BE2C (cell line): ENCODE measurements at places on chromosomes 4 and X.
A peak's percentile ranks its signal among the peaks of the same experiment; 100 is the strongest.

GRCh38 chr4:82988323-82988832 is 22.2 kb downstream of the LIN54 start:
- no peak for DNase-seq

DNA sequence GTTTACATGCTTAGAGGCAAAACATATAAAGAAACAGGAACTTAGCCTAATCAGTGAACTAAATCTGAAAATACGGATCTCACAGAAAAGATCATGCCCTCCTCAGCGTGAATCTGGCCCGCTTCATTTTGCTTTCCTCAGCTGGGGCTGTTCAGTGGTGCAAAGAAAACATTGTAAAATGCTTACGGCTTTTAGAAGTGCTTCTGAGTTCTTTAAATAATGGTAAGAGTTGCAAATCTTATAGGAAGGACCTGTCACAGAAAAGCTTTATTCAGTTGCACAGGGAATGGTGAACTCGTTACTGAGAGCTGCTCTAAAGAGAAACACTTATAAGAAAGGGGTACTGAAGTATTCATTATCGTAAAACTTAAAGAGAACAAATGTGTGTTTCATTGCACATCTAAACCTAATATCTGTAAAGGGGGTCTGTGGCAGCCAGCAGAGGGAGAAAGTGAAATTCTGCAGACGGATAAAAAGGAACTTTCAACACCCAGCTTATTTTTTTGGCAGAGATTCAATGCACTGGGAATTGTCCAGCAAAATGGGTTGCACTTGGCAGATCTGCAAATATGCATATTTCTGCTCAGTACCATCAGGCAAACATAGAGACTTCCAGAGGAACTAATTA is 139.2 kb upstream of the ANK2 start:
- peak; percentile 34 for DNase-seq

GRCh38 chr4:164379694-164380093 is 374.2 kb upstream of the SMIM31 start:
- DNase-seq: no peak

- no peak for DNase-seq
Observed at GRCh38 chrX:13597874-13598273, 28.5 kb downstream of the EGFL6 start.

DNA sequence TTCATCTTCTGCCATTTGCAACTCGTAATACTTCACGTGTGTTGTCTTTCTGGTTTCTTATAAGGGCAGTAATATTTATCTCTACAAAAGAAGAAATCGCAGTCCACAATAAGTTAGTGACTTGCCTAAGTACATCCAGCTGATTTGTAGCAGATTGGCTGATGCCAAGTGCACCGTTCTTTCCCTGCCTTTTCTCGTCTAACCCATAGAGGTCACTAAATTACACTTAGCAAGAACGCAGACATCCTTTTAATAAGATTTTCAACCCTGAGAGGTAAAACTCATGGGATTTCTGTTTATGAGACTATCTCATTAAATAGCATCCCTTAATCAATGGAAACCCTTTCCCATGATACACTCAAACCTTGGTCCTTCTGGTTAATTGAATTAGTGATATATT is 408.6 kb upstream of the ACTRT1 start:
- no peak for DNase-seq

DNA sequence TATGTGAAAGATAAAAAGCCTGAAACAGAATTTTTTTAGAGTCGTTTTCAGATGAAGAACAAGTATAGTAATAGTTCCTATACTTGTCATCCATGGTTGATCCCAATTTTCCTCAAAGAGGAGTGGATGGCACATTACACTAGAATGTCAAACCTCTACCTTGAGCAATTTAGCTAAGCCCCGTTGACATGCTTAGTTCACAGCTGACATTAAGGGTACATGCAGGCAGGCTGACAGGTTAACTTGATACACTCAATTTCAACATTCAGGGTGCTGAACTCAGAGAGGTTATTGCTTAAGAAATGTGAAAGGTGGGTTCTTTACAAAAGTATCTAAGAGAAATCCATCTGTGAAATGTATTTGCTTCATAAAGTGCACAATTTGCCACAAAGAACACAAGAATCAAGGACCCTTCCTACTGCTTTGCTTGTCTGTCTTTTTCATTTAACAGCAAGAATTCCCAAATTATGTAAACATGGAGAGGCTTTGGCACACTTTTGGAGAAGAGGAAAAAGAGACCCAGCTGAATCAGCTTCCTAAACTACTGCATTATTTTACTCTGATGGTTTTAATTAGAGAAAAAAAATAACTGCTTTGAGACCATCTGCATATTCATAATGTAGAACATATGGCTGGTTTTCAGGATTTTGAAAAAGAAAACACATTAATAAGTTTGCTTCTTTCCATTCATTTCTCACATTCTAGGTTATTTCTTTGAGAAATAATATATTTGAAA is 122.5 kb upstream of the DDIT4L start:
- no peak for DNase-seq

DNA sequence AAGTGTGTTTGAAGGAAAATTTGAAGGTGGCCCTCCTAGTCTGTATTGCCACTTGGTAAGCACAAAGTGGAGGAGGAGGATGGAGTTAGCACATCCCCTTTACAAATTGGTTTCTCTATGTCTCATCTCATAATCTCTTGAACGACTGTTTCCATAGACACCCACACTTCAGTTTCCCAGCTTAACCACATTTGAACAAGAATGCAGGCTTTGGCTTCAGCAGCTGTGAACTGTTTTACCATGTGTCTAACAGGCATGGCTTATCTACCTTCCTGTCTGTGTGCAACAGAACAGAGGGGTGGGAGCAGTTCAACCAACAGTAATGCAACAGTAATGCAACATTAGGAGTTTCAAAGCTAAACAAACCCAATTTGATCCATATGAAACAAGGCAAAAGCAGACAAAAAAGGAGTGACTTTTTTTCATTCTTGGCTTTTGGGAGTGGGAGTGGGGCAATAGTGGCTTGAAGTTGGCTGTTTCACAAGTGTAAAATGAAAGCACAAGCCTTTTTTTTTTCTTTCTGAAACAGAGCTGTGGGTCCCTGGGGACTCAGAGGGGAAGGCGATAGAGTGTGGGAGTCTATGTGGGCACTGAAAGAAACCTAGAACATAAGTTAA is 108.0 kb downstream of the ITM2A start:
- peak; percentile 30 for DNase-seq

DNA sequence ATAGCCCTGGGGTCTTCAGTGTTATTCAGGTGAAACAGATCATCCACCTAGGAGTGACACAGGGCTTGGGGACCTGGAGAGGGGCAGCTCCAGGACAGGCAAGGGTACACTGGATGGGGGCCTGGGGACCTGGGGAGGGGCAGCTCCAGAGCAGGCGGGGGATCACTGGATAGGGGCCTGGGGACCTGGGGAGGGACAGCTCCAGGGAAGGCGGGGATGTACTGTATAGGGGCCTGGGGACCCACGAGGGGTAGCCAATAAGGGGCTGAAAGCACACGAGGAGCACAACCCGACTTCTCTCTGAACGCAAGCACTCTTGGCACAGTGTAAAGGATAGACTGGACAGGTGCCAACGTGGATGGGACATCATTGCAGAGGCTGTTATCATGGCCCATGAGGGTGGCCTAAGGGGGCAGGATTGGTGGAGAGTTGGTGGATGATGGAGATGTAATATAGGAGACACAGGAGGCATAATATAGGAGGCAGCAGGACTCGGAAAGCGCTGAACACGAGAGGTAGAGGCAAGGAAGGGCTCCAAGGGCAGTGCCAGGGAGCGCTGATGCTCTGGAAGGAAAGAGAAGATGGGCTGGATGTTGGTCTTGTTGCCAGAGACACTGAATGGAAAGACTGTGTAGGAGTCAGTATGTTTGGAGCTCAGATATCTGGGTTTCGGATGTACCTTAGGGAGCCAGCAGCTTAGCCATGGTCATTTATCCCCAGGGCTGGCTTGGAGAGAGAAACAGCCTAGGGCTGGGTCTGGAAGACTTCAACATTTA is 37.9 kb upstream of the FGFBP2 start:
- DNase-seq: no peak

DNA sequence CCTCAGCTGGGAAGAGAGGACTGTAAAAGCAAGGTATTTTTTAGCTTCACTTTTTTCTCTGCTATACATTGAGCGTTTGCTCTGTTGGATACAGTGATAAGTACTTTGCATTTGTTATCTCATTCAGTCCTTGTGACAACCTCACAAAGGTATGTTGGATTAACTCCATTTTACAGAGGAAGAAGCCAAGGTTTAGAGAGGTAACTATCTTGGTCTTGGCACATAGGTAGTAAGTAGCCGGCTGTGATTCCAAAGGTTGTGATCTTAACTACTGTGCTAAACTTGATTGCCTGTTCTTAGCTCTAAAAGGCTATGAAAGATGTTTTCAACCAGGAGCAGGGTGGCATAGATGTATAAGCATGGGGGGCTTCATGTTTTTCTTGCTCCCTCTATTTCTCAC is 134.4 kb downstream of the POLA1 start:
- no peak for DNase-seq

GRCh38 chrX:132435222-132435621 is 53.6 kb downstream of the MBNL3 start:
- no peak for DNase-seq

DNA sequence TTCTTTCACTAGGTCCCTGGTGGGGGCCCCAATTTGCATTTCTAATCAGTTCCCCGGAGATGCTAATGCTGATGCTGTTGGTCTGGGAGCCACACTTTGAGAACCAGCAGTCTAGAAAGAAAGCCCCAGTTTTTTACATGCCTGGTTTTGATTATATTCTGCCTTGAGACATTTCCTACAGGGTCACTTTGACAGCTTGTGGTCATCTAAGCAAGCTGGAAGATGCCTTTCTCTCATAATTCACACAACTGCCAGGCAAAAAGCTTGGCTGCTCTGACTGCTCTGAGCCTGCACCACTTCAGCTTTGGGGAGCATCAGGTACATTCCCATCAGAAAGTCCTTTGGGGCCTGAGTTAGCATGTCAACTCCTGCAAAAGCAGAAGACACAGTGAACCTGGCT is 5.9 kb upstream of the PLAC1 start:
- no peak for DNase-seq

DNA sequence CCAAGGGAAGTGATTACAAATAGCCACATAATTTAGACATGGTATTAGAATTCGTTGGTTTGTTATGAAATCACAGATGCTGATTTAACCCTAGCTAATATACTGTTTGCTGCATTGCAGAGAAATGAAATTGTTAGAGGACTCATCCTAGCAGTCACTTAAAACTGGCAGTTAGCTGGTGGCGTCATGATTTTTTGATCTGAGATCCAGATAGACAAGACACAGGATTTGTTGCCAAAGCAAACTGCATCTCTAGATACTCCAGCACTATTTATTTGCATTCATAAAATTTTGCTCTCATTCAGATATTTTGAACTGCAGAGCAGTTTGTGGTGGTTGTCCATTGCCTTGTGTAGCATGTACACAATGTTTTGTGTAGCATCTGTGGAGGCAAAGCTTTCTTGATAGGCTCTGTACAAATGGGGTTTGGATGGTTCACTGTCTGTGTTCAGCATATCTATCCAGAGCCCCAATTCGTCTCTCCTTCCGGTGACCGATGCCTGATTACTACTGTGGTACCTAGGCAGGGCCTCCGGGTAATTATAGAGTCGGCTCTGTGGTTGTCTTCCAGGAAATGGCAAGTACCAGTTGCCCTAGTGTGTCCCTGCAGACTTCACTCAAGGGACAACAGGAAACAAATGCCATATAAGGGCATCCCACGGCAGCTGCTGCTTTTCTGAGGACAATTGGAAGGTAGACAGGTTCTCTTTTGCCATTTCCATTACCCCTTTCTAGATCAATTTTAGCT is 30.1 kb upstream of the SPARCL1 start:
- DNase-seq: peak; percentile 68

- DNase-seq: peak; percentile 24
Observed at GRCh38 chrX:55057675-55058249, 17.1 kb upstream of the PAGE2B start.

DNA sequence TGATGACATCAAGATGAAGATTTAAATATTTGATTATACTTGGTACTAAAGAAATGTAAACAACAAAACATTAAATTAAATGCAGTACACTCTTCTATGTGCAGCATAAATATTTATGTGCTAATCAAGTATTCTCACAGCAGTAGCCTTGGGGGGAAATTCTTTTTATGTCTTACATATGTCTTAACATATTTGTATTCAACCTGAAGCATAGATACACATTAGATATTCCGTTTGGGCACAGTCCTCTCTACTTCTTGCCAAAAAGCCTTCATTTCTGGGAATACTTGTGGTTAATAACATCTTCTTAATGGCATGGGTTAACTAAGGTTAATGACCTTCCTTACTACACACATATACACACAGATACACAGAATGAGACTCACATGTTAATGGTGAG is 19.8 kb downstream of the TMPRSS11F start:
- no peak for DNase-seq

- DNase-seq: no peak
Observed at GRCh38 chrX:14073071-14073470, 43.4 kb upstream of the GEMIN8 start.

- DNase-seq: no peak
Observed at GRCh38 chrX:39756086-39756883, 341.5 kb downstream of the BCOR start.

DNA sequence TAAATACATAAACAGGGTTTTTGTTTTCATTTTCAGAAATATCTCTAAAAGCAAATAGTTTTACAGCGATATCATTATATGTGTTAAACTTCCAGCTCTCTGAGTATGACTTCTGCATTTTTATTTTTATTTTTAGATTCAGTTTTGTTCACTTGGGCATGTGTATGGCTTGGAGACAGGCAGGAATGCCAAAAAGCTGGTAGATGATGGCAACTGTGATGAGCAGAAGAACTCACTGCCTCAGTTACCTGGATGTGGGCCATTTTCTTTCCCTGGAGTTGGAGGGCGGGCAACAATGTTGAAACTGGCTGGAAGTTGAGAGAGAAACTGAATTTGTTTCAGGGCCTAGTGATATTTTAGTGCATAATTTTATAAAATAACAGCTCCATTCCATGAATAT is 266.4 kb downstream of the ARHGAP24 start:
- DNase-seq: no peak

- DNase-seq: no peak
Observed at GRCh38 chr4:155005395-155006090, 202.9 kb upstream of the NPY2R start.

DNA sequence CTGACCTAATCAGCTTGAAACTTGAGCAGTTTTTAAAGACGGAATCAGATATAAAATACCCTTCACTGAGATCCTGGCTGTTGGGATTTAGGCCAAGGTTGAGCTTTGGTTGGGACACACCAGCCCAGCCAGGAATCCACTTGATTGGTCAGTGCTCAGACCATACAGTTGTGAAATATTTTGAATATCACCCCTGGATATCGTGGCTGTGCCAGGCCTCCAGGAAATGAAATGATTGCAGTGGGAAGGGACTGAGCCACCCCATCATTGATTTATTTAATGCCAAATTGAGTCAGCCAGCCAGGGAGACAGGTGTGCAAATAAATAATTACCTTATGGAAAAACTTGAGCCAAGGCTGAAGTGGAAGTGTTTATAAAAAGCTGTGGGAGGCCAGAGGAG is 128.4 kb upstream of the SCML1 start:
- DNase-seq: no peak

GRCh38 chr4:120071192-120071795 is 4.6 kb upstream of the MAD2L1 start:
- DNase-seq: peak; percentile 59

GRCh38 chr4:113659127-113659526 is 102.4 kb downstream of the CAMK2D start:
- no peak for DNase-seq
